ENCODE measurements at places on chromosomes 3 and 15. TPM values are rescaled to one million over a fixed set of nuclear protein-coding genes. Genes with fewer than 3 reads are reported as not detected.

RARRES1 gene
- total RNA-seq = 9.2 TPM

C2CD4A gene
- 0.14 TPM for total RNA-seq

CTDSPL2 gene
- total RNA-seq = 20.0 TPM

CCRL2 gene
- 0.08 TPM for total RNA-seq

HRG gene
- not detected for total RNA-seq

CPA3 gene
- not detected for total RNA-seq

PLSCR2 gene
- 0.11 TPM for total RNA-seq

CYP1A2 gene
- not detected for total RNA-seq

HYAL1 gene
- total RNA-seq = 0.69 TPM

ASB14 gene
- not detected for total RNA-seq

MME gene
- not detected for total RNA-seq

ISLR gene
- 0.36 TPM for total RNA-seq

STRIT1 gene
- not detected for total RNA-seq

OR5K2 gene
- not detected for total RNA-seq

ERC2 gene
- not detected for total RNA-seq

CCNB2 gene
- total RNA-seq = 93.0 TPM

VWA5B2 gene
- 0.20 TPM for total RNA-seq

CHRD gene
- total RNA-seq = 0.21 TPM

DAZL gene
- not detected for total RNA-seq

ITIH1 gene
- total RNA-seq = not detected
